Fibroblast of skin of back (primary cell): ENCODE measurements at places on chromosomes 6 and 20.
A peak's percentile ranks its signal among the peaks of the same experiment; 100 is the strongest.

GRCh38 chr6:26196846-26197635 is 109.8 kb downstream of the HFE start:
- peak; percentile 92 for DNase-seq

DNA sequence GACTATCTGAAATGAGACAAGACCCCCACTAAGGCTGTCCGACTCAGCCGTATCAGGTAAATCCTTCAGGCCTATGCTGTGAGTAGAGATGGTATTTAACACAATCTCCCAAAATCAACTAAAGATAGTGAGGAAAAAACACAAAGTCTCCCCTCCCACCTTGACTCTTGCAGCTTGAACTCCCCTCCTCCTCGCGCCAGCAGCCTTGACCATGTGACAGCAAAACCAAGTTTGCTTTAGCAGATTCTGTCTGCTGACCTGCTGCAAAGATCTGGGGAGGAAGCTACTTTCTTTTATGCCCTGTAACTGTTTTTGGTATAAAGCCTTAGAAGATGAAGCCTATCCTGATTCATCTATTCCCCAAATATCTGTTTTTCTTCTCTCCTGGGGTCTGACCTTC is 509.5 kb downstream of the CDH26 start:
- DNase-seq = no peak

DNA sequence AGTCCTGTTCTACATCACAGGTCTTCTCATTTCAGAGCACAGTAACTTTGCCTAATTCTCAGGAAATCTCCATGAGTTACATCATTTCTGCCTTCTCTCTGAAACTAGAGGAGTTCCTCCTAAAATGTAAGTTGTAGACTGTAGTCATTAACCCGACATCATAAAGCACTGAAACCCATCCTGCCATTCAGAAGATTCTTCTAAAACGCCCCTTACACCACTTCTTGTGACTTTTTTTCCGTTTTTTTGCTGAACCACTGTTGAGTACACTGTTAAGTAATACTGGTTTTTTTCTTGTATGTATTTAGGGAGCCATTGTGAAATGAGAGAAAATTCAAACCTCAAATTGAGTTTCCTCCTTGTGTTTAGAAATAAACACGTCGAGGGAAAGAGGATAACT is 117.3 kb downstream of the MAP3K4 start:
- no peak for DNase-seq

- DNase-seq = peak; percentile 81
These were observed 433.5 kb downstream of the RFPL4B start for GRCh38 chr6:112780498-112781096.

DNA sequence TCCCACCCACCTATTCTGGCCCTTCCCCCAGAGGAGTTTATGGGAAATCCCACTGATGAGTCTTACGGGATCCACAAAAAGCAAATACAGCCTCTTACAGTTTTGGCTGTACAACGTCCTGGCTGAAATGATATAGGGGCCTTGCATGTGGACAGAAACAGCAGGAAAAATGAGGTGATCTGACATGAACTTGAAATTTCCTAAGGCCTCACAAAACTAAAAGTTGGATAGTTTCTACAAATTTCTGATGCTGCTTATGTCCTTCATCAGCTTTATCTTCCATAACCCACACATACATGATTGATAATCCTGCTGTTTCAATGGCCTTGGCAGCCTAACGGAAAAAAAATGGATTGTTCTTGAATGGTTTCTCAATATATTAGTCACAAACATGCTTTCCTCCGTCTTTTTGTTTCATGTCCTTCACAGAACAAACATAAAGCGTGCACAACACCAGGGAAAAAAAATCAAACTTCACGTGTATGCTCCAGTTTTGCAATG is 118.8 kb downstream of the BMP5 start:
- DNase-seq = no peak

GRCh38 chr20:43961541-43962471 is 47.2 kb downstream of the TOX2 start:
- no peak for DNase-seq
